Adrenal gland (tissue), 19 donors: ENCODE measurements at places on chromosomes 3 and 15.

DNA sequence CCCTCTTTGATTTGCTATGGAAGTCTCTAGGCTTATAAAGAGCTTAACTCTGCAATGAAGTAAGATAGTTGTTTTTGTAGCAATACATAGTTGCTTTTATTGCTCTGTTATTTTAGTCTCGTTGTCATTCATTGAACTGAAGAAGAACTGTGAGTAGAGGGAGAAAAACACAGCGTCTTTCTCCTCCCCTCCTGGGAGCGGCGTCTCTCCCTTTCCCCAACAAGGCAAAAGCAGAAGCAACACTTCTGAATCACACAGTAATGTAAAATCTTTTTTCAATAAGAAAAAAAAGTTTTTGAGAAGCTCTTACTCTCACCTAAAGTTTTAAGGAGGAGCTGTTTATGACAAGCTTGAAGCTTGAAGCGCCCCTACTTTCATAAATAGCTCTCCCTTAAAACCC, 119.3 kb upstream of the SLC7A14 start:
- no peak for DNase-seq

DNA sequence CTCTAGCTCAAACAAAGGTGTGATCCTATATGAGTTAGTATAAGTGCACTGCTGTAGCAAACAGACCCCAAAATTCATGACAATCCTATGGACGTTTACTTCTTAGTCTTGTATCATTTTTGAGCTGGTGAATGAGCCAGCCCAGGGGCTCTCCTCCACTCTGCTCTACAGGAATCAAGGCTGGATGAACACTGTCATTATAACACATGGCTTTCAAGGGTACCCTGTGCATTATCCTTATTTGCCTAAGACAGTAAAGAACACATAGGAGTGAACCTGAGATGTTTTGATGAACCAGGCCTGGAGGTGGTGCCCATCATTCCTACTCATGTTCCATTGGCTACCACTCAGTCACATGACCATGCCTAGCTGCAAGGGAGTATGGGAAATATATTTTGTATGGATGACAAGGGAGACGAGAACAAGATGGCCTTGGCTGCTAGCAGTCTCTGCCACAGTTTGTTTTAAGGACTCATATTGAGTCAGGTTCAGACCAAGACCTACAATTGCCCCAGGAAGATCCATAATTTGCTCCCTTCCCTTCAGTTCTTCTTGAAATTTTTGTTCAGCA, 107.4 kb upstream of the HES1 start:
- DNase-seq, result no peak

GRCh38 chr3:14523792-14524191, 16.4 kb downstream of the GRIP2 start:
- no peak for DNase-seq

- peak; percentile 83 for DNase-seq
These were observed 36.7 kb upstream of the ZNF774 start for GRCh38 chr15:90315278-90315982.

- DNase-seq, result no peak
These were observed 20.5 kb upstream of the ABHD2 start for GRCh38 chr15:89067751-89068150.

- no peak for DNase-seq
These were observed 199.3 kb downstream of the GAP43 start for GRCh38 chr3:115822579-115822978.

DNA sequence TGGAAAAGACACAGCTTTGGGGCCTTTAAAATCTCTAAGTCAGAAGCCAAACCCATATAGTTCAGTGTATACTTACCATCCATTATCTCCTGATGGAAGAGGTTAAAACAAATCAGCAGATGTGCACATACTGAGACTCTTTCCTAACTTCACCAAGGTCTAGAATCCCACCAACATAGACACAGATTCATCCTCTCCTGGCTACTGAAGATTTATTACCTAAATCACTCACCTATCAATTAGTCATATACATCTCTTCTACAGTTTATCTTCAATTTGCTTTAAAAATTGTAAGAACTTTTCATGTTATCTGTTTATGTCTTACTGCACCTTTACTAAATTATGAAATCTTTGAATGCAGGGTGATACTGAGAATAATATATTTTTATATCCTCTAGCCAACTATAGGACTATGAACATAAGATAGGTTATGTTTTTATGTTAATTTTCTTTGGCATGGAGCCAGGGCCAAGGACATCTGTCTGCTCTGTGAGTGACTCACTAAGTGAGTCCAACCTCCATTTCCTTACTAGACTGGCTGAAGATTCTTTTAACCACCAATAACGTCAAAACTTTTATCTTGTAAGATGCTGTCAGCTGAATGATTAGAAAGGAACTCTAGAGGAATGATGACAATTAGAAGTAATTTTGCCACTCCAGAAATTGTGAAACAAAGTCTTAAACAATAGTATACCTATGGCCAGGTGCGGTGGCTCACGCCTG, 397.6 kb downstream of the FOXP1 start:
- no peak for DNase-seq

- no peak for DNase-seq
These were observed 1.3 kb downstream of the ABHD2 start for GRCh38 chr15:89089316-89090230.

- no peak for DNase-seq
These were observed 70.3 kb downstream of the TRIM42 start for GRCh38 chr3:140748171-140748570.

DNA sequence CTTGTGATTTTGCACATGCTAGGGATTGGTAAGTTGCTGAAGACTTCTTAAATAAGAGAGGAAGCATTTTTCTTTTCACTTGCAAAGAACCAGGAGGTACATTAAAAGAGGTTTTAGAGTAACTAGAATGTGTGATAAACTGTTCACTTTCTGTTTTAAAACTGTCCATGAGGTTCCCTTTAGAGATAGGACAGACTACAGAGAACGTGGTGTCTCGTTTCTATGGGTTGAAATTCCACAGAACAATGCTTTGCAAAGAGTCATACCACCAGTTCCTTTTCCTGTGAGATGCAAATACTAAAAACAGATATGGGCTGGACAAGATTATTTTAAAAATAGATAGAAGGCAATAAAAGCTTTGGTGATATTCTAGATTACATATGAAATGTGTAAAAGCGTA, 372.8 kb downstream of the TIGIT start:
- no peak for DNase-seq

GRCh38 chr15:46251903-46252302, 617.1 kb downstream of the SQOR start:
- no peak for DNase-seq

- DNase-seq, result no peak
These were observed 340.1 kb downstream of the PTPRG start for GRCh38 chr3:61901496-61901895.

DNA sequence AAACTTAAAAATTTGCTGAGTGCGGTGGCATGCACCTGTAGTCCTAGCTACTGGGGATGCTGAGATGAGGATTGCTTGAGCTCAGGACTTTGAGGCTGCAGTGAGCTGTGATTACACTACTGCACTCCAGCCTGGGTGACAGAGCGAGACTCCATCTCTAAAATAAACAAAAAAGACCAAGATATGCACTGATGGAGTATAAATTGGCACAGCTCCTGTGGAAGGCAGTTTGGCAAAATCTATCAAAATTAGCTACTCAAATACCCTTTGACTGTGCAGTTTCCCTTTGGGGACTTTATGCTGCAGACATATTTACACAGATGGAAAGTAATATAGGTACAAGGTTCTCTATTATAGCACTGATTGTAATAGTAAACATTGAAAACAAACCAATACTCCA, 18.1 kb upstream of the U2SURP start:
- no peak for DNase-seq

- DNase-seq, result peak; percentile 97
These were observed 44.5 kb downstream of the NOX5 start for GRCh38 chr15:69058830-69059556.

DNA sequence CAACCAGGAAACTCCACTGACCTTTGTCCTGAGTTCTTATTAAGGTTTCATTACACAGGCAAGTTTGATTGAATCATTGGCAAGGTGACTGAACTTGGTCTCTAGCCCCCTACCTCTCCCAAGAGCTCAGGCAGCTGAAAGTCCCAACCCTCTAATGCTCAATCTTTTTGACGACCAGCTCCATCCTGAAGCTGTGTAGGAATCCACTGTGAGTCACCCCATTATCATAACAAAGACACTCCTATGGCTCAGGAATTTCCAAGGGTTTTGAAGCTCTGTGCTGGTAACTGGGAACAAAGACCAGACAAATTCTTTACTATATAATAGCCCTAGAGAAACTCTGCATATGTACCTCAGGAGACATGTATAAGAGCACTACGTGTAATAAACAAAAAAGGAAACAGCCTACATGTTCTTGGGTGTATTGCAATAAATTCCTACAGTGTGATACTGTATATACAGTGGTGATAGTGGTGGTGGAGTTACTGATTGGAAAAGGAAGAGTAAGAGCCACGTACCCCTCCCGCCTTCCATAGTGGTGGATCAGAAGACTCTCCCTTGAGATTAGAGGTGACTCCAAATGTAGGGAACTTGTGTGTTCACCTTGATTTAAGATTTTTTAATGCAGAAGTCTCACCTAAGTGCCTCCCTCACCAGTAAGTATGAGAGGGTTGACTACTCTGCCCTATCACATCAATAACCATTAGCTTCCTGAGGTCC, 116.6 kb downstream of the ST8SIA2 start:
- DNase-seq, result no peak

GRCh38 chr3:123685780-123686179, 100.9 kb upstream of the HACD2 start:
- DNase-seq, result no peak

DNA sequence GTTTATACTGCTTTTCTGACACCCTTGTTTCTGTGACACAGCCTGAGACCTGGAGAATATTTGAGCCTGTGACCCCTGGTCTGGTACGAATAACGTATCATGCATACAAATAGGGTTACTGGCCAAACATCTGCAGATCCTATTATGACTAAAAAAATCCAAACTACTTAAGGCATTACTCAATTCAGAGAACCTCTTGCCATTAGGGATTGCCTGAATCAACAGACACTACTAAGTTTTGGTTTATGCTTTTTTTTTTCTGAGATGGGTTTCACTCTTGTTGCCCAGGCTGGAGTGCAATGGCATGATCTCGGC, 35.4 kb downstream of the OSBPL10 start:
- DNase-seq, result no peak

DNA sequence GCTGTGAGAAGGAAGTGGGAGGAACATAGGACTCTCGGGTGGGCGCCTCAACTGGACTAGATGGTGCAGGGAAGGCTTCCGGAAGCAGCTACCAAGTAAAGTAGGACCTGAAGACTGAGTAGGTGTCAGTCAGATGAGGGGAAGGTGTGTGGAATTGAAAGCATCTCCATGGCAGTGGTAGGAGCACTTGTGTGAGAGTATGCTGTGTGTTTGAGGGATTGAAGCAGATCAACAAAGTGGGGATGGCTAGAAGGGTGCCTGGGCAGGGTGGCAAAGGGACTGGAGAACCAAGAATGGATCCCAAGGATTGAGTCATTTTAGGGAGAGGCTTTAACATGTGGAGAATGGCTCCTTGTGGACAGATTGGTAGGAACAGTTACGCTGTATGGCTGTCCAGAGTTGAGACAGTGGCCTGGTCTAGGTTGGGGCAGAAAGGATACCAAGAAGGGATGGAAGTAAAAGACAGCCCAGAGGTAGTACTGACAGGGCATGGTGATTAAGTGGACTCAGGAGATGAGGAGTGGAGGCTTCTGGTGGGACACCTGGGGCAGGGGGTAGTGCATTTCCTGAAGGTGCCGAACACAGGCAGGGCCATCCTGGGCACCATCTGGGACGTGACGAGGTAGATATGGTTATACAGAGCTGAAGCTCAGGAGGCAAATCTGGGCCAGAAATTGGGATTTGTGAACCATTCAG, 1.5 kb downstream of the UQCC5 start:
- peak; percentile 30 for DNase-seq

DNA sequence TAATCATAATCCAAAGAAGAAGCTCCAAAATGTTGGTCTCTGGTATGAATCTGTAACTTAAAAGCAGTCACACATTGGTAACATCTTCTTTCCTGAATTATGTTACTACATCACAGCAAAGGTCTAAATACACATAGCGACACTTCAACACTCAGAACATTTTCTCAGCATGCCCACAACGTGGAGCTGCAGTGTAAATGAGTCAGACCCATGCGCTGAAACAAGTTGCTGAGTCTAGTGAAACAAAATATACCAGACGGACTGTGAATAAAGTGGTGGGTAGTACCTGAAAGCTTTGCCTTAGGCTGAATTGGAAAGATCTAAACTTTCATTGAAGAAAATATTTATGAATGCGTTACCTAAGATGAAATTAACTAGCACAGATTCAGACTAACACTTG, 33.2 kb upstream of the GOLGA8B start:
- DNase-seq, result no peak

GRCh38 chr15:78672285-78673014, 31.4 kb upstream of the CHRNB4 start:
- DNase-seq, result no peak

DNA sequence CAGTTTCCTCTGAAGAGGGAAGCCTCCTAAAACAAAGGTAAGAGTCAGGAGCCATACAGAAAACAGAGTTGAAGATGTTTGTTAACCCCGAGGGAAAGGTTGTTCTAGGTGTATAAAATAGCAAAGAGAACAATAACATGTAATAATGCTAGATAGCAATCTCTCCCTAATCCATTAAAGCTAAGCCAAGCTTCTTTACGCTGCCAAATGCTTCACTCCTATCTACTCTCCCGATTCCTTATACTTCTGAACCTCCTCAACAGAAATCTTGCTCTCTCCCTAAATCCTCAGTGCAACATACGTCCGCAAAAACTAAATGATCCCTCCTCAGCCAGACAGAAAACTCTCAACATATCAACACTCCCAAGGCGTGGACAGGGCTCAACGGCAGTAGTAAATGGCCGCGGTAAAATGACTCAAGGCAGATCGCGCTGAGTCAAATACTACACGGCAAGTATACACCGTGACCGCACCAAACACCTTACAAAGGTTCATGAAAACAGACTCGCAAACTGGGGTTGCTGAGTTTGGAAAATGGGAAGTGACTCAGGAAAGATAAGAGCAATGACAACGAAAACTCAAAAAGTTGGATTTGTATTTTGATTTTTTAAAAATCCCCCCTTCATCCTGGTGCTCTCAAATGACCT, 682 bp downstream of the CLDND1 start:
- peak; percentile 46 for DNase-seq

DNA sequence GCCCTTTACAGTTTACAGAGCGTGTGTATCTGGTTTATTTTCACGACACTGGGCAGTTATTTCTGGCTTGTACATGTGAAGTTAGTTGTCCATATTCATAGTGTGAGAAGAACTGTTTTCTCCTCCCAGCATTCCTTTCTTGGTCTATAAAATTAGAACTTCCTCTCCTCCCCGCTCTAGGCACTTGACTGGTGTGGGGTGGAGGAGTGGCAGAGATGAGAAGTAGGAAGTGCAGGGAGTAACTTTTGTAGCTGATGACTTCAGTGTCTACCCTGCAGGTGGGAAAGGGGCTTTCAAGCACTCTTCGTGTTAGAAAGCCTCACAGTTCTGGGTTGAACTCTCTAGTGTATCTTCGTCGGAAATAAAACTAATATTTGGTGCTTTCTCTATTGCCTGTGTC, 13.4 kb downstream of the APOD start:
- DNase-seq, result no peak

DNA sequence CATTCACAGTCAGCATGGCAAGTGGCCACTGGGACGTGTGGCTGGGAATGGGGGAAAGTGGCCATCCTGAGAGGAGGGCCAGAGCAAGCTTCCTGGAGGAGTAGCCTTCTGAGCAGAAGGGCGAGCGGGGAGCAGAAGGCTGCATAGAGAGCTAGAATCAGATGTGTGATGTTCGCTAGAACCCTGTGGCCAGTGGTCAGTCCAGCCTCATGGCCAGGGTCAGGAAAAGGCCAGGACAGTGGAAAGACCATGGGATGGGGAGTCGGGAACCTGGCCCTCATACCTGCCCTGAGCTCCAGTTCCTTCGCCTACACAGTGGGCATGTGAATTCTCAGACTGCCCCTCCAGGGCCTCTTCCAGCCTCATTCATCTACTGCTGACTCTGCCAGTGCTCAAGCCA, 102.4 kb downstream of the DNAJB8 start:
- no peak for DNase-seq
